Upper lobe of right lung (tissue), 1 donor: ENCODE measurements at places on chromosomes 3 and 15. TPM values are rescaled to one million over a fixed set of nuclear protein-coding genes. Genes with fewer than 3 reads are reported as not detected.

Gene ANKDD1A
- total RNA-seq: 6.0 TPM

DNA sequence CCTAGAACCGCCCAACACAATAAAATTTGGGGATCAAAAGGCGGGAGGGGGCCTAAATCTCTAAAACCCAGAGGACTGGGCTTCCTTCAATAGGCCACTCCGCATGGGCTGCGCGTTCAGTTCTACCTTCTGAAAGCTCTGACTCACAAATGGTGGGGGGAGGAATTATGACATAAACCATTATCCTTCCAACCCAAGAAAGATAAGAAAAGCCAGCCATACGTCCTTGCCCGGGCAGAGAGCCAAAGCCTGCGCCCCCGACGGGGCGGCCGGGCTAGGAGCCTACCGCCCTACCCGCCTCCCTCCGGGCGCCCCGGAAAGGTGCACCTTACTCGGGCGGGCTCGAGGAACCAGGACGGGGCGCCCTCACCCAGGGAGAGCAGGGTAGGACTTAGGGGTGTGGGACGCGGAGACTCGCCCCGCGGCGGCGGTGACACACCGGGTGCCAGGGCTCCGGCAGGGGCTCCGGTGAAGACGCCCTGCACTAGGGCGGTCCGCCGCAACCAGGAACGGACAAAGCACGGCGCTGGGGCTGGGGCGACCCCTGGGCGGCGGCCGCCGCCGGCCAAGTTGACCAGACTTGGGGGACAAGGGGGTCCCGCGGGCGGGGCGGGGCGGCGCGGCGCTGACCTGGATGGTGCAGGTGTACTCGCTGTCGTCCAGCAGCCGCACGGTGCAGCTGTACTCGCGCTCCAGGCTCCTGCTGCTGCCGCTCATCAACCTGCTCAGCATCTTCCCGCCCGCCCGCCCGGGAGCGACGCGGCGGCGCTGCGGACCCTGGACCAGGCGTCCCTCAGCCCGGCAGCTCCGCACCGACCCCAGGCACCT is 534 bp downstream of the FRMD5 start:
- H3K4me3 ChIP-seq: peak overlapping the region; percentile 54
- peaks cover 16% of the 10 kb centered on the region for H3K4me1 ChIP-seq
- H3K36me3 ChIP-seq: no peaks in the 10 kb centered on the region
- no peak overlapping the region for H3K27ac ChIP-seq
- peak; percentile 68 for DNase-seq

DNA sequence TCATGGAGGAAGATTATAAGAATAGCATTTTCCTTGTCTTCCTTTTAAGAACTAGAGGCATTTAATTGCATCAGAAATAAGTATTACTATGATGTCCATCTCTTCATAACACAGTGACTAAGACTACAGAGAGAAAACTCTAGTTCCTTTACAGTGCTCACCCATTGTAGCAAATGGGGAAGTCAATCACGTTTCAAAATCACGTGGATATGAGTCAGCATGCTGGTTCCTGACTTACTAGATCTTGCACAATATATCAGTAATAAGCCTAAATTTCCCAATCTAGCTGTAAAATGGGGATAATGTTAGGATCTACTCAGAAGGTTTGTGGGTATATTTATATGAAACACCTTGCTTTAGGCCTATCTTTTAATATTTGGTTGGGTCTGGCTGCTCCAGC is 254.8 kb upstream of the EOMES start:
- no peaks in the 10 kb centered on the region for H3K36me3 ChIP-seq
- no peaks in the 10 kb centered on the region for H3K27me3 ChIP-seq
- no peaks in the 10 kb centered on the region for H3K4me1 ChIP-seq
- no peak overlapping the region for H3K4me3 ChIP-seq
- no peak overlapping the region for H3K27ac ChIP-seq
- no peak for DNase-seq

GRCh38 chr15:81056304-81056703 is 55.6 kb downstream of the TLNRD1 start:
- no peak overlapping the region for H3K27ac ChIP-seq
- no peak for DNase-seq
- no peaks in the 10 kb centered on the region for H3K36me3 ChIP-seq
- no peaks in the 10 kb centered on the region for H3K27me3 ChIP-seq
